ENCODE measurements at places on chromosomes 7 and 10.

DNA sequence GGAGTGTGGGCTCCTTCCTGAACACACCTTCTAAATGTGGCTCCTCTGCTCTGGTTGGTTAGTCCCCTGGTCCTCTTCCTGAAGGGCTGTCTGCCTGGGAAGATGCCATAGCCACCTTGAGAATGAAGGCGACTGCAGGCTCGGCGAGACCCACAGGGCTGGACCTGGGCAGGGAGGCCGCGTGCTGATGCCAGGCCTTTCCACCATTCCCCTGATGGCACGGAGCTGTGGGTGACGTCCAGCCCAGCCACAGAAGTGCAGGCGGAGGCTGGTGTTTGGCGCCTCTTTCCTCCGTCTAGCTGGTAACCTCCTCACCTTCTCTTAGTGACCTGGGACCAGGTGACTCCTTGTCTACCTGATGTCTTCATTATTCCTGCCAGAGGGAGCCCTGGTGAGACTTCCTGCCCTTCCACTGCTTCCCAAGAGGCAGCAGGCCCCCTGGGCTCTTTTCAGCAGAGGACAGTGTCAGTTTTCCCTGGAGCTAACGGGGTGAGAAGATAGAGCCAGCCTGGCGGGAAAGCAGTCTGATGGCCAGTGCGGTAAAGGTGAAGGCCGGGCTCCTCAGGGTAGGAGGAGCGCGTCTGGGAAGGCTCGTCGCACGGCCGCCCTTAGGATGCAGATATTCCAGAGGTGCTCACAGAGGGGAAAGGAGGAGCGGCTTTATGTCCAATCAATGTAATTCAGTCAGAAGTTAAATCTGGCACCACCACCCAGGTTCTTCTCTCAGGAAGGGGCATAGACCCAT, 34.9 kb downstream of the GBX1 start:
- DNase-seq = no peak

DNA sequence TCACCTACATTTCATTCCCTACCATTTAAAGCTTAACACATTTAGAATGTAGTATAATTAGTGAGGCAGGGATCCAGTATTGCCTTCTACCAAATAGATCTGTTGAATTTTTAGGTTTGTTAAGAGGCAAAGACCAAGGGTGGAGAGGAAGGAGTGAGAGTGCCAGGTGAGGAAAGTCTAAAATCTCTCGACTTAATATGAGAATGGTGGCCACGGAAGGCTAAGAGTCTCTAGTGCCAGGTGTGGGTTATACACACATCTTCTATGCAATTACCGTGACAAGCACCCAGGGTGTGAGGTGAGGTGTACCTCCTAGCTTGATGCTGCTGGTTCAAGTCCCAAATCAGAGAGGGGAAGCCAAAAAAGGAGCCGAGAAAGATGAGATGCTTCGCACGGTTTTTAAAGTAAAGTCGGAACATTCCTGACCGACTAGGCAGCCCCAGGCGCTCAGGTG, 439 bp downstream of the IQUB start:
- no peak for DNase-seq

DNA sequence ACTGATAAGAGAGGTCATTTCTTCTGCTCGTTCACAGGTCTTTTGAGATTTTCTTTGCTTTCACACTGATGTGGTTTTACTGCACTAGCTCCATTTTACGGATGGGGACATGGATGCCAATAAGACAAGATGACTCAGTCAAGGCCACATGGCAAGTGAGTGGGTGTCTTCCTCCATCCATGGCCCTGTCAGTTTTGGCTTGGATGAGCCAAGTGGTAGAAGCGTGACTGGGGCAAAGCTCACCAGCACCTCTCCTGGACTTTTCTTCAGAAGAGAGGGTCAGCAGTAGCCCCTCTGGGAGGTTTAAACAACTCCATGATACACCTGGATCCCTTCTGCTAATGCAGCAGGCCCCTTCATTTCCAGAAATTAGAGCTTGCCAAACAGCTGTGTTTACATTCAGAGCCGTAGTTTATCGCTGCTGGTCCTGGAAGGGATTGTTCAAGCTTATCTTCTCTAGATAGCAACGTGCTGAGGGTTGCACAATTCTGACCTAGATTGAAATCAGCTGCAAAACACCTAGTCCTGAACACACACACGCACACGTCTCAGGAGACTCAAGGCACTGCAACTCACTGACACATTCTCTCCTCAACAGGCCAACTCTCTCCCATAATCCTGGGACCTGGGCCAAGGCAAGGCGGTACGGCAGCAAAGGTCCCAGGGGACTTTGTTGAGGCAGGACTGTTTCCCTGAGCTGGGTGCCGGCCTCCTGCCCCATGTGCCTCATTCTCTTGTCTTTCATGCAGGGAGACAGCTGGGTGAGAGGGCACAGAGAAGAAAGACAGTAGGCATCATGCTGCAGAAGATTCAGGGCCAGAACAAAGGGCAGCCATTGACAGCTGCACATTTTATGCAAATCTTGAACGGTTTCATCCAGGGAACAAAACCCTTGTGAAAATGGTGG, 14.2 kb upstream of the PDCD4 start:
- peak; percentile 72 for DNase-seq

GRCh38 chr10:78247821-78248220, 214.2 kb downstream of the RPS24 start:
- no peak for DNase-seq

DNA sequence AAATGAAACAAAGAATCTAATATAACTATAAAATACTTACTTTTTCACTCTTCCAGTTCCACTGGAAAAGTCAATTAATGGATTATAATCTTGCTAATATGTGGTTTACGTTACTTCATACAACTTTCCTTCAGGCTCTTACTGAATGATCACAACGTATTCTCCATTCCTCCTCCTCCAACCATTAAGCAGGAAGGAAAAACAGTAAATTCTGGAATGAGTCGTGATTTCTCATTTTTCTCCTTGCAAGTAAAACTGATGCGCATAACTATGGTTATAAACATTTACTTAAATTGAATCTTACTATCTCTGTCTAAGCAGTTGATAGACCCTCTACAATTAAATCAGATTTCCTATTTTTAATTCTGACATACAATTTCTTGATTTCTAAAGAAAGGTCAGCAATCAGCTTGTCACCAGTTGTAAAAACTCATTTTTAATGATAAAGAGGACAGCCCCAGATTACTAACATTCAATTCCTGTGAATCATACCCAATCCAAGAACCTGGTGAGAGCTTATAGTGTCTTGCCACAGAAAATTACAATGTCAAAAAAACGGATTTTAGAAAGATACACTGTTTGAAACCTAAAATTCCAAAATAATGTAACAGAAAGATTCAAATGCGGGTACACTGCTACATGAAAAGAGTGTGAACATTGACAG, 64.3 kb downstream of the EZH2 start:
- DNase-seq = peak; percentile 17

- DNase-seq = no peak
Measured at GRCh38 chr10:48294431-48294830, 12.0 kb upstream of the MAPK8 start.

GRCh38 chr10:804787-805619, 115.5 kb upstream of the DIP2C start:
- no peak for DNase-seq
